Activated T-helper 17 cell treated with anti-CD3 and anti-CD28 coated beads, Interleukin-2, amount 50 U/mL, for 72 hours (primary cell): ENCODE measurements at places on chromosomes 12 and 14. TPM values are rescaled to one million over a fixed set of nuclear protein-coding genes. Genes with fewer than 3 reads are reported as not detected.

GRCh38 chr12:71546322-71546861 is 106.8 kb downstream of the LGR5 start:
- peak; percentile 16 for ATAC-seq

GRCh38 chr12:3097186-3097804 is 20.1 kb downstream of the TSPAN9 start:
- ATAC-seq: no peak

Gene ANKS1B
- total RNA-seq: 2.0 TPM

Gene BCL7A
- 0.82 TPM for total RNA-seq

Gene FLRT2
- total RNA-seq: not detected

Gene ACSS3
- total RNA-seq: not detected
